ENCODE measurements at places on chromosomes 3 and 15.

DNA sequence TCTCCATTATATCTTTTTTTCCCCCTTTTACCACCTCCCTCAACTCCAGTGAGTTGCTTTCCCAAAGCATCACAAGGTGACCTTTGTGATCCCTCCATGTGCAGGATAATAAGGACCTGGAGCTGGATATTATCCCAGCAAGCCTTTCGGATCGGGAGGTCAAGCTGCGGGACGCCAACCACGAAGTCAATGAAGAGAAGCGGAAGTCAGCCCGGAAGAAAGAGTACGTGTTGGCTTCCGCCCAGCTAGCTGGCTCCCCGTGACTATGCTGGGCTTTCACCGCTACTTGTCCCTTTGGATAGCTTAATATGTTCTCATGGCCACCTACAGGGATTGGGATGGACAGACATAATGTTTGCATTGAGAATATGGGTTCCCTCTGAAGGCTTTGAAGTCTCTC, 273.7 kb upstream of the UMPS start:
- no peak for DNase-seq

GRCh38 chr3:34015204-34016142, 217.0 kb downstream of the PDCD6IP start:
- no peak for DNase-seq

- no peak for DNase-seq
These were observed 271.0 kb downstream of the GABRG3 start for GRCh38 chr15:27241943-27242342.

GRCh38 chr3:138203938-138204337, 16.8 kb downstream of the ARMC8 start:
- DNase-seq = no peak

- no peak for DNase-seq
These were observed 366.3 kb downstream of the IL20RB start for GRCh38 chr3:137324114-137324513.

- no peak for DNase-seq
These were observed 53.0 kb downstream of the SUCLG2 start for GRCh38 chr3:67601385-67601784.

- DNase-seq = no peak
These were observed 72.5 kb downstream of the UMPS start for GRCh38 chr3:124802702-124803101.

- no peak for DNase-seq
These were observed 1.2 kb upstream of the HYAL1 start for GRCh38 chr3:50304601-50305000.

- DNase-seq = no peak
These were observed 45.9 kb upstream of the THUMPD3 start for GRCh38 chr3:9316881-9317361.

DNA sequence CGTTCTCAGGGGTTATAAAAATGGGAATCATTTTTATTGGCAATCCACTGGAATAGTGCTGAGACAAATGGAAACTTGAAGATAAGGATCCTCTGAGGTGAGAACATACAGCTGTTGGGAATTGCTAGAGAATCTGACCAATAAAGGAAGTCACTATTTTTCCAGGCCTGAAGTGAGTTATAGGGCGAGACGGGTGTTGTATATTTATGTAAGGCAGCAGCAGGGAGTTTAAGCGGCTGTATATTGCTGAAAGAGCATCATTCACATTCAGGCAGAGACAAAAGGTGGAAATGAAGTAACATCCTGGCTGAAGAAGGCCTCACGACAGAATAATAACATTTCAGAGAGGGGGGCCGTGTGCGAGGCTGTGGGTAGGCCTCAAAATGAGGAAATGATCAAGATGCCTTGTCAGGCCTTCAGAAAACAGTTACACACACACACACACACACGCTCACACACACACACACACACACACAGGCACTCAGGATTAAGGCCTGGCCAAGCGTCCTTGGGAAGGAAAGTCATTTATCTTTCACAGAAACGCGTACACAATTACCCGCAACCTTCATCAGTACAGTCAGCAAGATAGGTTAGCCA, 964.9 kb upstream of the NR2F2 start:
- no peak for DNase-seq

DNA sequence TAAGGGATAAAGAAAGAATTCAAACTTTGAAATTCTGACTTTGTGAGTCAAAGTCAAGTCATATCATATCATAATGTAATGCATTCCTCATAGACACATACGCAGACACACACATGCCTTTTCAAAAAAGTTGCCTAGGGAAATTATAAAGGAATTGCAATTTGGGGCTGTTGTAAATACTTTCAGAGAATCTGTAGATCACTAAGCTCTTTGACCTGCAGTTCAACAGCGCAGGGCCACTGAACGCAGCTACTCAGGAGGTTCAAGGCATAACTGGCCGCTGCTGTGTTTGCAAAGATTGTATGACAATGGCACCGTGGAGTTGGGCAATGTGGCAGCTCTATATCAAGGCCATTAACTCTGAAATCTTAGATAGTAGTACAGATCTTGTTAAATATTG, 188.4 kb upstream of the THRB start:
- no peak for DNase-seq

DNA sequence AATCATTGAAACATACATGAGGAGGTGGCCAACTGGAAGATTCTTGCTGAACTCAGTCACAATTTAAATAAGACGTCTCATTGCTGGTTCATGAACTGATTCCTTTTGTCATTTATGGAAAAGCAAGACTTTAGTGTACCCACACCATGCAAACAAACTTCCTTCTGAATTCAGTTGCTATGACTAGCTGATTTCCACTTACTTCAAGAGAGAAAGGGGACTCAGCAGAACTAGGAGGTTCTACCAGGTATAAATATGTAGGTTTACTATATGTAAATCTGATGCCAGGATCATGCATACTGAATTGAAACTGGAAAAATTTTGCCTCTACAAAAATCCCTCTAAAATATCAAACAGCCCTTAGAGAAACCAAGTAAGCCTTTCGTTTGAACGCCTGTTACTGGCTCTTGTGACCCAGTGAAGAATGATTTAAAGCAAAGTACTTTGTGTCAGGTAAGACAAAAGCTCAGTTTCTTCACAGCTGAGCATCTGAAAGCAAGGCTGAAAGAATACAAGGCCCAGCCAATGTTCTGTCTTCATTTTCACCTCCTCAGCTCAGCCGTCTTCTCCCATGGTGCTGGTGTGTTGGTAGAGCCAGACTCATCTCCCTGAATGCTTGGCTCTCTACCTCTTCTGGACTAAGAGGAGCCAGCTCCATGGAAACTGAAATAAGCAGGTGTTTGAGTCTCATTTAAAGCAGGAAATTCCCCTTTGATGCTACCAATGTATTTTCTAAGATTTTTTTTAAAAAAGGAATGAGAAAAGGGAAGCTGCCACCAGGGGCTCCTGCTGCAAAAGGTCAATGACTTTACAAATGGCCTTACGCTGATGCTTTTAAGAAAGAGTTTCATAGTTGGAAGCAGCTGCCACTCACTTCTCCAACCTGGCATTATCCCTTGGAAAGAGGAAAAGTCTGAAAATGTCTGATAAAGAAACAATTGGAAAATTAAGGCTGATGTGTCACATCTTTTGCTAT, 301.6 kb downstream of the EFHB start:
- no peak for DNase-seq

- DNase-seq = no peak
These were observed at the start of gene DRD3 for GRCh38 chr3:114178770-114179368. Gene DRD3 (minus strand): TSS chr3:114179052. CDS start chr3:114171992, 7,060 bp downstream.

- DNase-seq = peak; percentile 64
These were observed 3.3 kb downstream of the STAB1 start for GRCh38 chr3:52498137-52499054.

DNA sequence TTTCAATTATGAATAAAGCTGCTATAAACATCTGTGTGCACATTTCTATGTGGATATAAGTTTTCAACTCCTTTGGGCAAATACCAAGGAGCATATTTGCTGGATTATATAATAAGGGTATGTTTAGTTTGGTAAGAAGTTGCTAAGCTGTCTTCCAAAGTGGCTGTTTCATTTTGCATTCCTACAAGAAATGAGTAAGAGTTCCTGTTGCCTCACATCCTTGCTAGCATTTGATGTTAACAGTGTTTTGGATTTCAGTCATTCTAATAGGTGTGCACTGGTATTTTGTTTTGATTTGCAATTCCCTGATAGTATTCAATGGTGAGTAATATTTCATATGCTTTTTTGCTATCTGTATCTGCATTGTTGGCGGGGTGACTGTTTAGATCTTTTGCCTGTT, 120.7 kb upstream of the MDFIC2 start:
- no peak for DNase-seq

GRCh38 chr15:91376038-91376437, 276.0 kb downstream of the SV2B start:
- DNase-seq = no peak

GRCh38 chr15:79897701-79898113, 893 bp upstream of the MTHFS start:
- no peak for DNase-seq

GRCh38 chr15:95887666-95888390, 442.7 kb upstream of the NR2F2 start:
- no peak for DNase-seq

GRCh38 chr15:50181969-50182218, at the start of gene SLC27A2:
Gene SLC27A2 (plus strand): TSS chr15:50182196. CDS start chr15:50182428, 232 bp downstream.
- DNase-seq = no peak

GRCh38 chr15:92801774-92802464, 98.2 kb upstream of the CHD2 start:
- DNase-seq = peak; percentile 13

DNA sequence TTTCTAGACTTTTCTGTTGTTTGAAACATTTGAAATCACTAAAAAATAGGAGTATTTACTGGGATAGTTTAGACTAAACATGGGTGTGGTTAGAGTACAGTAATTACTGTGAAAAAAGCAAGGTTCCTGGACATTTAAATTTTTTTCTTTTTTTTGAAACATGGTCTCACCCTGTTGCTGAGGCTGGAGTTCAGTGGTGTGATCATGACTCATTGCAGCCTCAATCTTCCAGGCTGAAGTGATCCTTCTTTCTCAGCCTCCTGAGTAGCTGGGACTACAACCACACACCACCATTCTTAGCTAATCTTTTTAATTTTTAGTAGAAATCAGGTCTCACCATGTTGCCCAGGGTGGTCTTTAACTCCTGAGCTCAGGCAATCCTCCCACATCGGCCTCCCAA, 20.4 kb upstream of the CELF6 start:
- no peak for DNase-seq

GRCh38 chr15:68755731-68756130, 65.0 kb downstream of the ANP32A start:
- DNase-seq = no peak

DNA sequence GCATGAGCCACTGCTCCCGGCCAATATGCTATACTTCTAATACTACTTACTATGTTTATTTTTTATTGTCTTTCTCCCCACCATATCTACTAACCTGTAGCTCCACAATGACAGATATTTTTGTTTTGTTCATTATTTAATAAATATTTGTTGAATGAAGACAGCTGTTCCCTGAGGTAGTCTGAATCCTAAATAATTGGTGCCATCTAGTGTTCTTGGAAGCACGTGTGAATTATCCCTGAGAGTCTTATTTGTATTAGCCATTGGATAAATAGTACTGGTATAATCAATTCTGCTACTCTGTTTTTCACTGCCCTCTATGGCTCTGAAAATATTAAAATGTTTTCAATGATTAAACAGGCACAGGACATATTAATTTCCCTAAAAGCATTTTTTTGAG, 5.6 kb upstream of the APPL1 start:
- no peak for DNase-seq

DNA sequence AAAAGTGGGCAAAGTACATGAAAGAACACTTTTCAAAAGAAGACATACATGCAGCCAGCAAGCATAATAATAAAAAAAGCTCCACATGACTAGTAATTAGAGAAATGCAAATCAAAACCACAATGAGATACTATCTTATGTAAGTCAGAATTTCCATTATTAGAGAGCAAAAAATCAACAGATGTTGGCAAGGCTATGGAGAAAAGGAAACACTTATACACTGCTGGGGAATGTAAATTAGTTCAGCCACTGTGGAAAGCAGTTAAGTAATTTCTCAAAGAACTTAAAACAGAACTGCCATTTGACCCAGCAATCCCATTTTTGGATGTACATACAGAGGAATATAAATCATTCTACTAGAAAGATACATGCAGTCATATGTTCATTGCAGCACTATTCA, 360.7 kb downstream of the NSUN3 start:
- no peak for DNase-seq

DNA sequence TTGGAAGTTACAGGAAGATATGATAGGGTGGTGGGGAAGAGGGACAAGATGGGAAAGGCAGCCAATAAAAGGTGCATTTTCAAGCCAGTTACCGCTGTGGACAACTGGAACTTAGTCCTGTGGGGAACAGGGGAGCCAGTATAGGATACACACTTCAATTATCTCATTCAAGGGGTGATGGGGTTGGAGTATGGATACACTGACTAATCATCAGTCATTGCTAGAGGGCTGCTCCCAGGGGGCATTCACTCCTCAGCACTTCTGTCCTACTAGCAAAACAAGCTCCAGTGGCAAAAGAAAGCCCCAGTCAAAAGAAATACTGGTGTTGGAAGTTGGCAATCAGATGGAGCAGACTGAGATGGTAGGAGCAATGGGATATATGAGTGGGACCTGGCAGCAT, 183.4 kb upstream of the GADL1 start:
- no peak for DNase-seq

DNA sequence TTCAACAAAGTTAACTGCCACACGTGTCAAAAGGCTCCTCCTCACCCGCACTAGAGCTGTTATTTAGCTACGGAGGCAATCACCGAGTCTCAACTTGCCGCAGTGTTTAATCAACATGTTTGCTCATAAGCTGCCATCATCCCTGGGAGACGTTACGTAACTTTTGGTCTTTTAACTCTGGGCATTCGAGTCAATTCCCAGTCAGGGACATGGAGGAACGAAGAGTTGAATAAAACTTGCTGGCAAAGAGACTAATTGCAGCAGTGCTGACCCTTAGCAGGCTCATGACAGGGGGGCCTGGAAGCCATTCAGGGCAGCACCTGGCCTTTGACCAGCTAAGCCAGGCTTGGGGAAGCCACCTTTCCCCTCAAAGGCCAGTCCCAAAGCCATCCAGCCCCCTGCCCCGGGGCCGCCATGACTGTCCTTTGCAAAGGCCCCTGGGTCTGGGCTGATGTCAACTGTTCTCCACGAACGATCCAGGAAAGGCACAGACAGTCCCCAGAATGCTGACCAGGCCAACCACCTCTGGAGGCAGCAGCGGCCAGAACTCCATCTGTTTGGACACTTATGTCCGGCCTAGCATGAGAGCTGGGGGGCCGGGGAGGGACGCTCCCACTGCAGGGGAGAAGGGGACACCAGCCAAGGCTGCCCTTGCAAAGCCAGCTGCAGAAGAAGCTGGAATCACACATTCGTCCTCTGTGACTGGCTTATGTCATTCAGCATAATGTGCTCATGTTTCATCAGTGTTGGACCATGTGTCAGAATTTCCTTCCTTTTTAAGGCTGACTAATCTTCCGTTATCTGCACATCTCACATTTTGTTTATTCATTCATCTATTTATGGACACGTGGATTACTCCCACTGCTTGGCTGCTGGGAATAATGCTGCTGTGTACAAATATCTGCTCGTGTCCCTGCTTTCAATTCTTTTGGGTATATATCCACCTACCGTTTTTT, 43.7 kb downstream of the PCSK6 start:
- DNase-seq = peak; percentile 91

All from bone marrow (tissue), 2 donors.